ENCODE measurements at places on chromosomes 11 and 22. TPM values are rescaled to one million over a fixed set of nuclear protein-coding genes. Genes with fewer than 3 reads are reported as not detected.
A peak's percentile ranks its signal among the peaks of the same experiment; 100 is the strongest.

Gene CD3E
- 0.46 TPM for total RNA-seq

Gene PKP3
- 0.30 TPM for total RNA-seq

Gene OR51B2
- not detected for total RNA-seq

Gene PATE4
- total RNA-seq, result not detected

DNA sequence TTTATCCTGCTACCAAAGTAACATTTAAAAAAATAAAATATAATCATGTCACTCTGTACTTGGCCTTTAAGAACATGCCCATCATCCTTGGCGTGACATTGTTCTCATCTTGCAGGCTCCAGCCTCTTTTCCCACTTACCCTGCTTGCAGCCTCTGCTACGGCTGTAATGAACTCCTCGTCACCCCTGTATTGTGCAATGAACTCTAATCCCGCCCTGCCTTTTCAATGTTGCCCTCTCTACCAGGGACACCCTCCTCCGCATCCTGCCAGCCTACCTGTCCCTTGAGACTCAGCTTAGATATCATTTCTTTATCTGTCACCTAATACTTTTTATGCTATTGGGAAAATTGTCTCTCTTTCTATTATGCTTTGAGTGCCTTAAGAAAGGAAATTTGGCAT, 12.6 kb upstream of the MMP20 start:
- no peak overlapping the region for H3K4me3 ChIP-seq
- H3K27me3 ChIP-seq, result no peaks in the 10 kb centered on the region
- no peaks in the 10 kb centered on the region for H3K36me3 ChIP-seq

DNA sequence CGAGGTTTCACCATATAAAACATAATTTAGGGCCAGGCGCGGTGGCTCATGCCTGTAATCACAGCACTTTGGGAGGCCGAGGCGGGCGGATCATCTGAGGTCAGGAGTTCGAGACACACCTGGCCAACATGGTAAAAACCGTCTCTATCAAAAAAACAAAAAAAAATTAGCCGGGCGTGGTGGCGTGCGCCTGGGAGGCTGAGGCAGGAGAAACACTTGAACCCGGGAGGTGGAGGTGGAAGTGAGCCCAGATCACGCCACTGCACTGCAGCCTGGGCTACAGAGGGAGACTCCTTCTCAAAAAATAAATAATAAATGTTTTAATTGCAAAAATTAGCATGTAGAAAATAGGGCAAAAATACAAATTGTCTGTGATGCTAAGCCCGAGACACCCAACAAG, 993 bp upstream of the SFI1 start:
- H3K4me1 ChIP-seq, result no peaks in the 10 kb centered on the region
- no peak for DNase-seq
- no peaks in the 10 kb centered on the region for H3K27me3 ChIP-seq
- H3K27ac ChIP-seq, result peak overlapping the region; percentile 77

DNA sequence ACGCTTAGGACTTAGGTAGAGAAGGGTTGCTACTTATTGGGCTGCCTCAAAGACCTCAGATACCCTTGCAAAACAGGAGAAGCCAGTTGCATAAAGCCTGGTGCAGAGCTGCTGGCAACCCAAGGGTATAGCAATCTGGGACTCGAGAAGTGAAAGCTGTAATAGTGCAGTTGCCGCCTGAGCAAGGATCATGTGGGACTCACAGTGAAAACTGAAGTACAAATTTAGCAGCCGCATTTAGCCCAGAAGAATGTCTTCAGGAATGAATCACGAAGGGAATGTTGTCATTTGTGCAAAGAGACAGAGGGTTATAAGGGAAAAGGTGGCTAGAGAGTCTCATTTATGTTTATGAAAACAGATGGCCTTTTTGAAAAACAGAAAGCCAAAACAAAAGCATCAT, 267.2 kb downstream of the TENM4 start:
- H3K27ac ChIP-seq, result peak overlapping the region; percentile 53
- H3K36me3 ChIP-seq, result no peaks in the 10 kb centered on the region
- peaks cover 7% of the 10 kb centered on the region for H3K4me1 ChIP-seq
- H3K4me3 ChIP-seq, result no peak overlapping the region

- H3K36me3 ChIP-seq, result no peaks in the 10 kb centered on the region
- H3K27me3 ChIP-seq, result peaks cover 5% of the 10 kb centered on the region
- H3K27ac ChIP-seq, result no peak overlapping the region
- no peak for DNase-seq
Observed at GRCh38 chr11:284105-285020, 4.6 kb upstream of the PGGHG start.

DNA sequence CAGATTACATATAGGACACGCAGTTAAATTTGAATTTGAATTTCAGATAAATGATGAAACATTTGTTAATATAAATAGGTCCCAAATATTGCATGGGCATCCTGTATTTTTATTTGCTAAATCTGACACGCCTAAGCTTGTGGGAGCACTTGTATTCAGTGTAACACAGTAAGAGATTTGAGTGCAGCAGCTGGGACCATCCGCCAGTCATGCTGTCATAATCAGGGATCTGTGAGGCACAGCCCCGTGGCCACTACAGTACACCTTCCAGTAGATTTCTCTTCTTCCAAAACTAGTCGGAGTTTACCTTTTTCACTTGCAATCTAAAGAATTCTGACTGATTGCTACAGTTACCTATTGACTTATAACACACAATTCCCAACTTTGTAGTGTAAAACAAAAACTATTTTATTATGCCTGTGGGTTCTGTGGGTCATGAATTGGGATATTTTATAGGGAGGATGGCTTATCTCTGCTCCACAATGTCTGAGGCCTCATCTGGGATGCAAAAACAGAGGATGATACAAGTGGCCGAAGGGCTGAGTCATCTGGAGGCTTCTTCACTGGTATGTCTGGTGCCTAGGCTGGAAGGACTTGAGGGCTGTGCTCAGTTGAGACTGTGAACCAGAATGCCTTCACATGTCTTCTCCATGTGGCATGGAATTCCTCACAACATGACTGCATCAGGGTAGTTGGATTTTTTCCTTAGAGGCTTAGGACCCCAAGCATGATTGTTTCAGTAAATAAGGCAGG, 74.1 kb downstream of the PRSS23 start:
- H3K4me3 ChIP-seq, result no peak overlapping the region
- H3K27me3 ChIP-seq, result no peaks in the 10 kb centered on the region
- H3K27ac ChIP-seq, result no peak overlapping the region
- no peak for DNase-seq
- no peaks in the 10 kb centered on the region for H3K36me3 ChIP-seq

DNA sequence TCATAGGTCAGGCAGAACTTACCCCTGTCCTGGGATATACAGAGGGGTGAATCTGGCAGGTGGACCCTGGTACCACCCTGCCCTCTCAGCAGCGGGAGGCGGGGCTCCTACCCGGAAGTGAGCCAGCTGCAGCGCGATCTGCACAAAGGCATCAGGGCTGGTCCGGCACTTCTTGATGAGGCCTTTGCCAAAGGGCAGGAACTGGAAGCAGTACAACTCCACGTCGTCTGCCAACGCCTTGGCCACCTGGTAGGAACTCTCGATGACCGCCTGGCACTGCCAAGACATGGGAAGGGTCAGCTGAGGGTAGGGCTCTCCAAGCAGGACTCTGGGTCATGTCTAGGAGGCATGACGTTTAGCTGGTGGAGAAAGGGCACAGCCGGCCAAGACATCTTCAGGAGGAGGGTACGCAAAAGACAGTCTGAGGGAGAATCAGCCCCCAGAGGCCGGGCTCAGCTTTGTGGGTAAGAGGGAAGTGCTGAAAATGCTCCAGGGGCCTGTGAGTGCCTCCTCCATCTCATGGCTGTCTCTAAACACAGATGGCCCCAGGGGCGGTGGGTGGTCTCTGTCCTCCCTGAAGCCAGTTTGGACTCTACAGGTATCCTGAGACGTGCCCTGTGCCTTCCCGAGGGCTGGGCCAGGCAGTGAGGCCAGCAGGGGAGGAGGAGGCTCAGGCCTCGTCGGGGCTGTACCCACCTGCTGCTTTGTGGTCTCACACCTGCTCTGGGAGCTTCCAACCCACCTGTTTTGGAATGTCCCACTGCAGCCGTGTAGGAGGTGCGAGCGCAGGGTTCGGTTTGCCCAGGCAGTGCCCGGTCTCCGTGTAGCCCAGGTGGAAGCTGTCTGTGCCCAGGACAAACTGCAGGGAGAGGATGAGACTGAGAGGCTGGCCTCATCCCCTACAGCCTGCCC, 6.7 kb downstream of the CPT1B start:
- no peak for DNase-seq
- H3K4me1 ChIP-seq, result no peaks in the 10 kb centered on the region
- H3K27me3 ChIP-seq, result no peaks in the 10 kb centered on the region

DNA sequence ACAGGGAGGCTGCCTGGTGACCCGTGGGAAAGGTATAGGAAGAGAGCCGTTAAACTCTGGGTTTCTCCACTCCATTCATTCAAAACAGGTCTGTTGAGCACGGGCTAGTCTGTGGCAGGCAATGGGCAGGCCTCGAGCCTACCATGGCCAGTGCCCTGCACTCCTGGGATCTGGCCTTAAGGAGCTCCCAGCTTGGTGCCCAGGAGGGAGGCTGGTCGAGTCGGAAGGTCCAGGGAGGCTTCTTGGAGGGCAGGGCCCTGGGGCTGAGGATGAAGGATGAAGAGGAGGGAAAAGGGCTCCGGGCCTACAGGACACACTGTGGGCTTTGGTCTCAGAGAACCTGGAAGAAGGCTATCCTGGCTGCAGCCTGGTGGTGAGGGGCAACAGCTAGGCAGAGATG, 41.9 kb upstream of the MN1 start:
- H3K27me3 ChIP-seq, result no peaks in the 10 kb centered on the region
- no peaks in the 10 kb centered on the region for H3K36me3 ChIP-seq
- H3K27ac ChIP-seq, result peak overlapping the region; percentile 71
- H3K4me3 ChIP-seq, result no peak overlapping the region

DNA sequence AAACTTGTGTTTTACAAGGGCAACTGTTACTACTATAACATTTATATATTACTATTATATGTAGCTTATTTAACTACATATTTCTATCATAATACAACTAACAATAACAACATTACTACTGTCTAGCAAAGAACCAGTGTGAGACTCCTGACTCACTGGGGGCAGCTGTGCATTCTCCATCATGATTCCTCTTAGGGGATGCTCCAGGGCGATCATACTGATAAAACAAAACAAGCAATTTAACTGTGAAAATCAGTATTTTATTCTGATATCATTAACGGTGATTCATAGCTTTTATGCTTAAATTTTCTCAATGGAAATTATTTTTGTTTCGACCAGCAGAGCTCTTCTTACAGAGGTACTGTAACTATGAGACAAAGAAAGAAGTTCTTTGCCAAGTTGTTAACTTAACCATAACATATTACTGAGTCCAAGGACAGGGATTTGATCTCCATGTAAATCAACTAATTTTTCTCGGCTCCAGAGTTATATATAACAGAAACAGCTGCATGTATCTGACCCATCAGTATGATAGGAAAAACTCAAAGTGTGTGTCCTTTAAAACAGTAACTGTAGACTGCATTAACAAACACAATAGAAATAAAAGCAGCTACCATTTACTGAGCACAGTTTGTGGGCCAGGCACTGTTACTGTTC, 24.8 kb upstream of the FNBP4 start:
- peaks cover 4% of the 10 kb centered on the region for H3K4me1 ChIP-seq
- H3K4me3 ChIP-seq, result no peak overlapping the region
- no peak for DNase-seq
- H3K36me3 ChIP-seq, result no peaks in the 10 kb centered on the region
- H3K27ac ChIP-seq, result no peak overlapping the region

Measured in ovary (tissue), 10 donors.